ENCODE measurements at places on chromosomes 11 and 22. TPM values are rescaled to one million over a fixed set of nuclear protein-coding genes. Genes with fewer than 3 reads are reported as not detected.

The IGSF22 gene
- not detected for total RNA-seq

The TTC36 gene
- 1.1 TPM for total RNA-seq

The SCN4B gene
- total RNA-seq: 1.3 TPM

The RIC3 gene
- 15.7 TPM for total RNA-seq

The MUC2 gene
- total RNA-seq: 2.5 TPM

The YPEL4 gene
- 4.4 TPM for total RNA-seq

The POTEH gene
- total RNA-seq: not detected

The FAM180B gene
- total RNA-seq: 0.36 TPM

The APOL3 gene
- 20.2 TPM for total RNA-seq

The ARRB1 gene
- 96.7 TPM for total RNA-seq

The BTBD18 gene
- total RNA-seq: not detected

The KRTAP5-10 gene
- total RNA-seq: not detected

The MRGPRF gene
- total RNA-seq: 143 TPM

The TPBGL gene
- total RNA-seq: 0.36 TPM

The OR6M1 gene
- total RNA-seq: not detected

The RBMXL2 gene
- not detected for total RNA-seq

The ELF5 gene
- total RNA-seq: not detected

The MIEF1 gene
- 19.7 TPM for total RNA-seq

The MPPED2 gene
- total RNA-seq: 6.4 TPM

The CREB3L1 gene
- 1.4 TPM for total RNA-seq

The SPTBN2 gene
- total RNA-seq: 0.33 TPM

The CEP126 gene
- 15.5 TPM for total RNA-seq

The KRTAP5-11 gene
- not detected for total RNA-seq

The PIK3C2A gene
- 52.9 TPM for total RNA-seq

The LRRC74B gene
- total RNA-seq: not detected

The SLC29A2 gene
- 0.71 TPM for total RNA-seq

The TRIM48 gene
- not detected for total RNA-seq

The EFCAB6 gene
- total RNA-seq: 1.8 TPM

The CLMP gene
- 173 TPM for total RNA-seq

The RFPL2 gene
- total RNA-seq: not detected

The HSPB2 gene
- 1.4 TPM for total RNA-seq

The KRTAP5-4 gene
- total RNA-seq: not detected

The MPZL3 gene
- total RNA-seq: 0.55 TPM

The RHOD gene
- total RNA-seq: 17.7 TPM

The CHRM1 gene
- 0.55 TPM for total RNA-seq

The GAB4 gene
- not detected for total RNA-seq

The PRRG4 gene
- 1.7 TPM for total RNA-seq

The FAM111B gene
- total RNA-seq: not detected

The MS4A6E gene
- total RNA-seq: not detected

The OR10D3 gene
- not detected for total RNA-seq

The HTR3A gene
- 3.9 TPM for total RNA-seq

The PATE4 gene
- not detected for total RNA-seq

The BET1L gene
- 29.6 TPM for total RNA-seq

The GGA1 gene
- total RNA-seq: 43.3 TPM

The CENPM gene
- total RNA-seq: 5.4 TPM

The KCNK7 gene
- total RNA-seq: 0.54 TPM

The TEX12 gene
- 0.68 TPM for total RNA-seq

The OR8D4 gene
- not detected for total RNA-seq

The ADORA2A gene
- total RNA-seq: 3.0 TPM

The OR2D2 gene
- total RNA-seq: not detected

The SPDYC gene
- not detected for total RNA-seq

The PIH1D2 gene
- total RNA-seq: 3.9 TPM

The DDI1 gene
- total RNA-seq: not detected
